Liver (tissue), 10 donors: ENCODE measurements at places on chromosomes 6 and 20. TPM values are rescaled to one million over a fixed set of nuclear protein-coding genes. Genes with fewer than 3 reads are reported as not detected.

DNA sequence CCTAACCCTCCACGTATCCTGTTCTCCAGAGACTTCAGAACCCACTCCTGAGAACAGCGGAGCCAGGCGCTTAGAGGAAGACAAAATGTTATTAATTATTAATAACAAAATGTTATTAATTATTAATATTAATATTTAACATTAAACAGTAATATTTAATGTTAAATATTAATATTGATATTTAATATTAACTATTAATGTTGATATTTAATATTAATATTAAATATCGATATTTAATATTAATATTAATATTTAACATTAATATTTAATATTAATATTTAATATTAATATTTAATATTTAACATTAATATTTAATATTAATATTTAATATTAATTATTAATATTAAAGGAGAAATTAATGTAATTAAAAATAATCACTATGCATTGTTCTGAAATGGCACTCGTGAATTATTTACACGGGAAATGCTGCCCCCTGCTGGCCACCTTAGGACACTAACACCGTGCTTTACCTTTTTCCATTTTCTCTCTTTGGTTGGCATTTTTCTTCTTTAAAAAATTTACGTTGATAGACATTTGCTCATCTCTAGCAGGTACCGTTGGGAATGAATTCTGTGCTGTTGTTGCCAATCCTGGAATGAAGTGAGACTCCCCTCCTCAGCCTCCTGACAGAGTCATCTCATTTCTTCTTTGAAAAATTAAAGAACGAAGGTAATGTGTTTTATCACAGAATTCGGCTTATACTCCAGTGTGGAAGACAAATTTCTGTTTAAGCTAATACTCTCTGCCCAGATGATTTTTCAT lies 7.5 kb upstream of the GGTLC1 start:
- no peaks in the 10 kb centered on the region for H3K27me3 ChIP-seq
- no peaks in the 10 kb centered on the region for H3K4me1 ChIP-seq
- no peak overlapping the region for H3K27ac ChIP-seq
- peak; percentile 72 for DNase-seq
- no peak overlapping the region for H3K4me3 ChIP-seq

DNA sequence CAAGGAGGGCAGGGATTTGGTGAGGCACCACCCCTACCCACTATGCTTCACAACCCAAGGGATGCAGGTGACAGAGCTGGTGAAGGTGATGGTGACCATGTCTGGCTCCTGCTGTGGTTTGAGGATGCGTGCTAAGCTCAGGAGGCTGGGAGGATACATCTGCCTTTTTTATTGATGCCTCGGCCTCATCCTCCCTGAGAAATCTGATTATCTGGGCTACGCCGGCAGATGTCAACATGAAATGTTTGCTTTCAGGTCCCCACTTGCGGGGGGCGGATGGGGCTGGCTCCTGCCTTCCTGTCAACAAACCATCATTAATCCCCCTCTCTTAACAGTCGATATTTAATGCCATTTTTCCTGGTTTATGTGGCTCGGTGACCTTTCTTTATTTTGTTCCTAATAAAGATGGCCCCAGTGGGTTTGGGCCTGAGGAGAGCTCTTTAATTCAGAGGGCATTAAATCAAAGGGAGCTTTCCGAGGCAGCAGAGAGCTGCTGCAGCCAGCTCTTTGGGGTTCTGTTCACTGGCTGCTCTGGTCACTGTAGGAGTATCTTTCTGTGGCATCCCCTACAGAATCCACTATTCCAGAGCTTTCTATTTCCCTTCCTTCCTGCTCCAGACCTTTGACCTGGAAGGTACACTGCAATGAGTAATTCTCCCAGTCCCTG lies 33.5 kb upstream of the LRFN2 start:
- H3K36me3 ChIP-seq, result no peaks in the 10 kb centered on the region
- H3K27me3 ChIP-seq, result no peaks in the 10 kb centered on the region
- H3K4me3 ChIP-seq, result no peak overlapping the region
- no peak overlapping the region for H3K27ac ChIP-seq

Gene SPATA25
- polyA plus RNA-seq, result 0.80 TPM

DNA sequence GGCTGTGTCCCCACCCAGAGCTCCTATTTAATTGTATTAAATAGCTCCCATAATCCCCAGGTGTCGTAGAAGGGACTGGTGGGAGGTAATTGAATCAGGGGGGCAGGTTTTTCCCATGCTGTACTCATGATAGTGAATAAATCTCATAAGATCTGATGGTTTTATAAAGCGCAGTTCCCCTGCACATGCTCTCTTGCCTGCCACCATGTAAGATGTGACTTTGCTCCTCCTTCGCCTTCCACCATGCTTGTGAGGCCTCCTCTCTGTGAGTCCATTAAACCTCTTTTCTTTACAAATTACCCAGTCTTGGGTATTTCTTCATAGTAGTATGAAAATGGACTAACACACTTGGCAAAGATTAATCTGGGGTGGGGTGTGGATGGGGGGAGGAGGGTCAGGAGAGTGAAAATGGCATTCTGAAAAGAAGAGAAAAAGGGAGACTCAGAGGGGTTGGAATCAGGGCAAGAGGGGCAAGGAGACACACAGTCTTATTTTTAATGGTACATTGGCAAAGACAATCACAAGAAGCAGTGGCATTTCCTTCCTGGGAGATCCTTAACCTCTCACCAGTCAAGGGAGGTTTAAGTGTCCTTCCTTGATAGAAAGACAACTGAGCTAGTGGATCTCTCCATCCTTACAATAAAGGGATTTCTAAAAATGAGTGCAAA lies 37.5 kb upstream of the NOX3 start:
- no peaks in the 10 kb centered on the region for H3K27me3 ChIP-seq
- DNase-seq, result no peak
- H3K36me3 ChIP-seq, result no peaks in the 10 kb centered on the region
- H3K4me3 ChIP-seq, result no peak overlapping the region
- H3K4me1 ChIP-seq, result no peaks in the 10 kb centered on the region
- no peak overlapping the region for H3K27ac ChIP-seq

GRCh38 chr6:97292671-97293070 lies 9.7 kb upstream of the MMS22L start:
- no peaks in the 10 kb centered on the region for H3K27me3 ChIP-seq
- H3K4me3 ChIP-seq, result no peak overlapping the region
- H3K4me1 ChIP-seq, result no peaks in the 10 kb centered on the region
- H3K36me3 ChIP-seq, result no peaks in the 10 kb centered on the region
- no peak overlapping the region for H3K27ac ChIP-seq

DNA sequence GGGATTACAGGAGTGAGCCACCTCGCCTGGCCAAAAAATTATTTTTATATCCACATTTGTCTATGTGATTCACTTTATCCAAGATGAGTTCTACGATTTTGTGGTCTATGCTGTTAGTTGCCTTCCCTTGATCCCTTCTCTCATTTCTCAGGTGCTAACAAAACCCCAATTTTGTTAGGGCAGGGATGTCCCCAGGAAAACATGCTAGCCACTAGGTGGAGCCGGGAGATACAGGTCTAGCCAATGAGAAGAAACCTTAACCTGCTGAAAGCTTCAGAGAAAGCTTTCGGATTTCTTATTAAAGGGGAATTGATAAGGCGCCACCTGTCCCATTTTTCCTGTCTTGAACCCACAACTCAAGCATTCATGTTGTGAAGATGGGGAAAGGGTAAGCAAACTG lies 167.4 kb upstream of the OLIG3 start:
- no peaks in the 10 kb centered on the region for H3K36me3 ChIP-seq
- DNase-seq, result no peak
- H3K27ac ChIP-seq, result no peak overlapping the region
- H3K4me1 ChIP-seq, result no peaks in the 10 kb centered on the region

- no peaks in the 10 kb centered on the region for H3K36me3 ChIP-seq
- H3K4me3 ChIP-seq, result no peak overlapping the region
- H3K27ac ChIP-seq, result peak overlapping the region; percentile 71
- DNase-seq, result no peak
- H3K27me3 ChIP-seq, result no peaks in the 10 kb centered on the region
These were observed 16.0 kb downstream of the PCK1 start for GRCh38 chr20:57576617-57577550.

GRCh38 chr6:95690328-95690727 lies 113.0 kb downstream of the MANEA start:
- no peaks in the 10 kb centered on the region for H3K27me3 ChIP-seq
- no peaks in the 10 kb centered on the region for H3K4me1 ChIP-seq
- H3K4me3 ChIP-seq, result no peak overlapping the region
- no peak overlapping the region for H3K27ac ChIP-seq

Gene LCA5
- 0.46 TPM for polyA plus RNA-seq

Gene RHAG
- polyA plus RNA-seq, result not detected

Gene ZBP1
- polyA plus RNA-seq, result 0.06 TPM

GRCh38 chr6:48860175-48860574 lies 602.9 kb downstream of the MMUT start:
- no peaks in the 10 kb centered on the region for H3K27me3 ChIP-seq
- no peak for DNase-seq
- no peak overlapping the region for H3K4me3 ChIP-seq
- H3K36me3 ChIP-seq, result no peaks in the 10 kb centered on the region
- no peaks in the 10 kb centered on the region for H3K4me1 ChIP-seq

Gene TNXB
- 3.0 TPM for polyA plus RNA-seq

- H3K4me3 ChIP-seq, result no peak overlapping the region
- no peak overlapping the region for H3K27ac ChIP-seq
- H3K4me1 ChIP-seq, result no peaks in the 10 kb centered on the region
- no peaks in the 10 kb centered on the region for H3K27me3 ChIP-seq
- H3K36me3 ChIP-seq, result no peaks in the 10 kb centered on the region
- DNase-seq, result no peak
These were observed 40.4 kb upstream of the DOK5 start for GRCh38 chr20:54435015-54435414.

- no peak overlapping the region for H3K27ac ChIP-seq
- H3K4me3 ChIP-seq, result no peak overlapping the region
- H3K4me1 ChIP-seq, result peaks cover 3% of the 10 kb centered on the region
- no peaks in the 10 kb centered on the region for H3K27me3 ChIP-seq
- H3K36me3 ChIP-seq, result no peaks in the 10 kb centered on the region
These were observed 33.4 kb downstream of the MTRES1 start for GRCh38 chr6:107061125-107062020.

- H3K4me1 ChIP-seq, result no peaks in the 10 kb centered on the region
- H3K27me3 ChIP-seq, result peaks cover 3% of the 10 kb centered on the region
- H3K4me3 ChIP-seq, result no peak overlapping the region
These were observed 1.8 kb downstream of the MYT1 start for GRCh38 chr20:64165866-64166600.
